ENCODE measurements at places on chromosomes 12 and 14. TPM values are rescaled to one million over a fixed set of nuclear protein-coding genes. Genes with fewer than 3 reads are reported as not detected.
A peak's percentile ranks its signal among the peaks of the same experiment; 100 is the strongest.

MYH6 gene
- 1.6 TPM for total RNA-seq

SLCO1B1 gene
- total RNA-seq: not detected

GRCh38 chr12:94965982-94966630 is 37.4 kb downstream of the NDUFA12 start:
- no peaks in the 10 kb centered on the region for H3K27me3 ChIP-seq
- H3K36me3 ChIP-seq: no peaks in the 10 kb centered on the region
- H3K4me3 ChIP-seq: no peak overlapping the region
- H3K4me1 ChIP-seq: no peaks in the 10 kb centered on the region
- H3K27ac ChIP-seq: no peak overlapping the region
- DNase-seq: no peak

- no peaks in the 10 kb centered on the region for H3K4me1 ChIP-seq
- DNase-seq: no peak
- H3K27ac ChIP-seq: no peak overlapping the region
- no peak overlapping the region for H3K4me3 ChIP-seq
These were observed 2.9 kb downstream of the NEK9 start for GRCh38 chr14:75123991-75124390.

- H3K27me3 ChIP-seq: no peaks in the 10 kb centered on the region
- no peaks in the 10 kb centered on the region for H3K36me3 ChIP-seq
- DNase-seq: no peak
- H3K27ac ChIP-seq: no peak overlapping the region
These were observed 62.6 kb downstream of the LGMN start for GRCh38 chr14:92685784-92686355.

DNA sequence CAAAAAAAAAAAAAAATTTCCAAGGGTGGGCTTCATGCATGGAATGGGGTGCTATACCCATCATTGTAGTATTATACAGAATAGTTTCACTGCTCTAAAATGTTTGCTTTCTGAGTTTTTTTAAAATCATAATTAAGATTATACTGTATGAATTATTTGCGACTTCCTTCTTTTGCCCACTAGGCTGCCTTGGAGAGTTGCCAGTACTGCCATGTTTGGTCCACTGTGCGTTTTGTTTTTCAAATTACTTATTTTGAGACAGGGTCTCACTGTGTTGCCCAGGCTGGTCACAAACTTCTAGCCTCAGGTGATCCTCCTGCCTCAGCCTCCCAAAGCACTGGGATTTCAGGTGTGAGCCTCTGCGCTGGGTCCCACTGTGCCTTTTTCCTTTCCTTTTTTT is 19.9 kb downstream of the PLBD2 start:
- no peaks in the 10 kb centered on the region for H3K27me3 ChIP-seq
- no peak overlapping the region for H3K27ac ChIP-seq
- H3K4me1 ChIP-seq: no peaks in the 10 kb centered on the region
- H3K4me3 ChIP-seq: no peak overlapping the region

DNA sequence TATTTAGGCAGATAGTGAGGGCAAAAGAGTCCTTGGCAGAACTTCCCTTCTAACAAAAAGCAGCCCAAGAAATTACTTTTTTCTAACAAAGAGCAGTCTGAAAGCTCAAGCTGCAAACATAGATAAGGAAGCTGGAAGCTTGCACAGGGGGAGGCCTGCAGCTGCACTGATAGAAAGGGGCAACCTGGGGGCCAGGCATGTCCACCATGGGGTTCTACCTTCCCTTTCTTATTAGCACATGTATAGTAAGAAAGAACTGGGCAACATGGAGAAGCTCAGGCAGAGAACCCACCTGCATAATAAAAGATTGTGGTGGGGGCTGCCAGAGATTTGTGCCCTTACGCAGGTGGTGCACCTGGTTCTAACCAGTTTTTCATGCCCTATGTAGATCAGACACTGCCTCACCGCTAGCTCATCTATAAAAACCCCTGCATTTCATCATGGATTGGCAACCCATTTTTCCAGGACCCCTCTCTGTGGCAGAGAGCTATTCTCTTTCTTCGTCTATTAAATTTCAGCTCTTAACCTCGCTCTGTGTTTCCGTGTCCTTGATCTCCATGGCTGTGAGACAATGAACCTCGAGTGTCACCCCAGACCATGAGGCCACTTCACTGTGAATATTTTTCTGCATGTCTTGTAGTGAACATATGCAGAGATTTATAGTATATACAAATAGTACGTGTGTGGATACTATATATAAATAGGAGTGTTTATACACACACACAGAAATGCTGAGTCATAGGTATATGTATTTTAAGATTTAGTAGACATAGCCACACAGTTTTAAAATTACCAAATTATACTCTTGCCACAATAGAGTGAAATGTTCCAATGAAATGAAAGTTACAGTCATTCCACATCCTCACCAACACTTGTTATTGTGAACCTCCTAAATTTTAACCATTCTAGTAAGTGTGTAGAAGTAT is 53.0 kb downstream of the PEX5 start:
- H3K36me3 ChIP-seq: no peaks in the 10 kb centered on the region
- no peak for DNase-seq
- no peak overlapping the region for H3K27ac ChIP-seq
- no peaks in the 10 kb centered on the region for H3K27me3 ChIP-seq
- no peaks in the 10 kb centered on the region for H3K4me1 ChIP-seq

GRCh38 chr14:101400830-101401229 is 160.5 kb upstream of the DIO3 start:
- DNase-seq: no peak
- H3K27me3 ChIP-seq: no peaks in the 10 kb centered on the region
- no peaks in the 10 kb centered on the region for H3K36me3 ChIP-seq

DNA sequence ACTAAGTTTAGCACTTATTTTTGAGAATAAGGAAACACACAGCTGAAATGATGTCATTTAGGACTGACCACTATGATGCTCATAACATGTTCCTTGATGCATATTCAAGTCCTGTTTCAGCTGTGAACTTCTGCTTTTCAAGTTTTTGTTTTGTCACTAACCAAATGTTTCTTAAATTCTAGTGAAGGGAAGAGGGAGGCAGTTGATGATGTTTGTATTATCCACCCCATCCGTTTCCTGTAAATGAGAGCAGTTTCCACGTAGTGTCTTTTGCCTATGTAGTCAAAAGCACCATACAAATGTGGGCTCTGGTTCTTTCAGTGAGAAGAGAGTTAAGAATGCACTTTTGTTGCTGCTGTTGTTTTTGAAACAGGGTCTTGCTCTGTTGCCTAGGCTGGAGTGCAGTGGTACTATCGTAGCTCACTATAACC is 491.8 kb downstream of the PCNX1 start:
- H3K4me1 ChIP-seq: no peaks in the 10 kb centered on the region
- H3K27me3 ChIP-seq: no peaks in the 10 kb centered on the region
- H3K27ac ChIP-seq: peak overlapping the region; percentile 30
- H3K36me3 ChIP-seq: no peaks in the 10 kb centered on the region
- H3K4me3 ChIP-seq: no peak overlapping the region

DNA sequence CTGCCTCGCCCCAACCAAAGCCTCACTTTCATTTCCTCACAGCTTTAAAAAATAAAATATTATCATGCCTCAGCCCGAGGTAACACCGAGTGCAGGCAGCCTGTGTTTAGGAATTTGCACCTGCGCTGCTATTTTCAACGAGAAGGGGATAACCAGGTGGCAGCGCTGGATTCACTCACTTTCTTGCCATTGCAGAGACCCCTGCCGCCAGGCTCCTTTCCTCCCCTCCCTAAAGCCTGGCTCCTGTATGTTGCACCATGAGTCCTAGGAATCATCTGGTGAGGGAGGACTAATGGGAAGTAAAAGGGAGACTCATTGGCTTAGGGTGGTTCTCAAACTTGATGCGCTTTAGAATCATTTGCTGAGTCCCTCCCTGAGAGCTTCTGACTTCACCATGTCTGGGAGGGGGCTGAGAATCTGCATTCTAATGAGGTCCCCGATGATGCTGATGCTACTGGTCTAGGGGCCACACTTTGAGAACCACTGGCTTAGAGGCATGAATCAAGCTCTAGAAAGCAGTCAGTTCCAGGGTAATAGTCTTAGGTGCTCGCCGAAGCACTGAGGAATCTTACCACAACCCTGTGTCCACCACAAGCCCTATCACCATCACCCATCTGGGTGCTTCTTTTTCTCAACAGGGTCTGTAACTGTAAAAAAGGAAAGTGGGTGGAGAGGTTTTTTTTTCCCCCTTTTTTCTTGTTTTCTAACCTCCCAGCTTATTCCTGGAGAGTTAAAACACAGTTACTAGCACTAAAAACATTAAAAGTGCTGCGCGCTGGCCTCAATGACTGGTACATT is 83.8 kb downstream of the SLC38A1 start:
- no peak overlapping the region for H3K4me3 ChIP-seq
- H3K27me3 ChIP-seq: no peaks in the 10 kb centered on the region
- H3K27ac ChIP-seq: no peak overlapping the region

DNA sequence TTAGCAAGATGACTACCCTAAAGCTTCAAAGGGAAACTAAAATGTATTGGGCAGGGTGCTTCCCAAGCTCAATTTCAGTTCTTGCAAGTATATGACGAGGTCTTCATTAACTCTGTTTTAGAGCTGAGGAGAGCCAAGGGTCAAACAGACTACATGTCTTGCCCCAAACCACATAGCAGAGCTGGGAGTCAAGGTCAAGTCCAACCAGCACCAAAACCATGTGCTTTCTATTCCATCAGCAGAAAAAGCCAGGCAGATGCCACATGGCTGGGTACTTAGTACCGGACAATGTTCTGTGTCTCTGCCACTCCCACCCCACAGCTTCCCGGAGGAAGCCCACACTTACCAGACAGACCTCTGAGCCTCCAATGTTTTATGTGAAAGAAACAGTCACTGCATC is 17.6 kb downstream of the NID2 start:
- no peak for DNase-seq
- H3K27ac ChIP-seq: no peak overlapping the region
- no peaks in the 10 kb centered on the region for H3K4me1 ChIP-seq
- H3K36me3 ChIP-seq: no peaks in the 10 kb centered on the region
- no peak overlapping the region for H3K4me3 ChIP-seq
- H3K27me3 ChIP-seq: no peaks in the 10 kb centered on the region

DNA sequence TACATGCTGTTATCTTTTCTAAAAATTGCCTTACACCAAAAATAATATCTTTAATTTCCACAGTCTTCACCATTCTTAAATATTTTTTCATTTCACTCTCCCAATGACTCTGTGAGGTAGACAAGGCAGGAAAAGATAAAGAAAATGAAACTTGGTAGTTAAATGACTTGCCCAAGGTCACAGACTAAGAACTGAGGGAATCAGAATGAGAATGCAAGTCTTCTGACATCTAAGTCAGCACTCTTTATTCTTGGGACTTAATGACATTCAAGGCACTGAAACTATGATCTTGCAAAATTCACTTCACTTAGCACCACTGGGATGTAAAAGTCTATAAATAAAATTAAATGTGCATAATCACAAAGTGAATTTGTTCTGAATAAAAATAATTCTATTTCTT is 104.5 kb downstream of the SLC2A13 start:
- DNase-seq: no peak
- H3K27me3 ChIP-seq: no peaks in the 10 kb centered on the region
- no peaks in the 10 kb centered on the region for H3K36me3 ChIP-seq
- H3K27ac ChIP-seq: no peak overlapping the region
- H3K4me1 ChIP-seq: no peaks in the 10 kb centered on the region

DNA sequence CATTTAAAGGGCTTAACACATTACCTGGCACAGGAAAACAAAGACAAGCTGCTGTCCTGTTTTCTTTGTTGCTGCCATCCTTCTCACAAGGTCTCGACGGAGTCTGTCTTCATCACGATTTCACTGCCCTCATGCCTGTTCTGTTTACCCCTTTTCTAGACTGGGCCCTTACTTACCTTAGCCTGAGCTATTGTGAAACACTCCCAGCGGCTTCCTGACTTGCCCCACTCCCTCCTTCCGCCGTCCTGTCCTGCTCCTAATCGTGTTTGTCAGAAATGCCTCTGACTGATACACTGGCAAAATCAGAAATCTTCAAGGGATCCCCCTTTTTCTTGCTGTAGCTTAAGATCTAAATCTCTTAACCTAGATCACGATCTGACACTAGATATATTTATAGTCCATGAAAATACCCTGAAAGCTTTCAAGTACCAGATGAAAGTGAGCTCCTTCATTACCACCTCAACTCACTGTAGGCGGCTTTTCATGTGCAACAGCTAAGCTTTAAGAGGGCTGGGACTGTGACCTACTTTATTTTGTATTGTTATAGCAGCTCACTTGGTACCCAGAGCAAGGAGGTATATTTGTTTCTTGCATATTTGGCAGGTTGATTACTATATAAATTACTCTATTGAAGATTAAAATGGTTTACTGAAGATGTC is 32.1 kb downstream of the TECPR2 start:
- H3K27ac ChIP-seq: no peak overlapping the region
- H3K36me3 ChIP-seq: no peaks in the 10 kb centered on the region
- no peaks in the 10 kb centered on the region for H3K4me1 ChIP-seq
- H3K4me3 ChIP-seq: no peak overlapping the region
- DNase-seq: no peak
